Amniotic epithelial cell (primary cell): ENCODE measurements at places on chromosomes 3 and 15.
A peak's percentile ranks its signal among the peaks of the same experiment; 100 is the strongest.

DNA sequence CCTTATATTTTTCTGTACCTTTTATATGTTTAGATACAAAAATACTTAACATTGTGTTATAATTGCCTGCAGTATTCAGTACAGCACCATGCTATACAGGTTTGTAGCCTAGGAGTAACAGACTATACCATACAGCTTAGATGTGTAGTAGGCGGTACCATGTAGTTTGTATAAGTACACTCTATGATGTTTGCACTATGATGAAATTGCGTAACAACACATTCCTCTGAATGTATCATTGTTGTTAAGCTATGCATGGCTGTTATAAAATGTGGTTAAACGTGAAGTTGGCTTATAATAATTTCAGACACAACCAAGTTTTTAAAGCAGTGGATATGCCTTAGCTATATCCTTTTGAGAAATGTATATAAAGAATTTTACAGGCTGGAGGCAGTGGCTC lies 328.3 kb downstream of the PLCL2 start:
- peak; percentile 68 for DNase-seq

DNA sequence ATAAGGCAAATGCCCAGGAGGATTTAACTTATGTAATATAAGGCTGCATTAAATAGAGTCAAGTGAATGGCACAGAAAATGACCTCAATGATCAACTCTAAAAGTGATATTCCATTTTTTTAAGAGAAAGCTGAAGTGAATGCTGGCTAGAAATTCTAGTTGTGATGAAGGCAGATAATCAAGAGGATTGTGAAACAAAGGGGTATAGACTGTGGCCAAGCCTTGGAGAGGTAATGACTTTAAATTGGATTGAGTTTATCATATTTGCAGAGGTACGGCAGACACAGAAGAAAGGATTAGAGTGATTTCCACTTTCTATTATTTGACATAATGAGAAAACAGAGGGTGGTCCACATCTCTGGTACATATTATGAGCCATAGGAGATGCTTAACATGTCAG lies 269.2 kb downstream of the MECOM start:
- no peak for DNase-seq

- DNase-seq: peak; percentile 40
Measured at GRCh38 chr15:39628144-39628508, 47.2 kb downstream of the THBS1 start.

DNA sequence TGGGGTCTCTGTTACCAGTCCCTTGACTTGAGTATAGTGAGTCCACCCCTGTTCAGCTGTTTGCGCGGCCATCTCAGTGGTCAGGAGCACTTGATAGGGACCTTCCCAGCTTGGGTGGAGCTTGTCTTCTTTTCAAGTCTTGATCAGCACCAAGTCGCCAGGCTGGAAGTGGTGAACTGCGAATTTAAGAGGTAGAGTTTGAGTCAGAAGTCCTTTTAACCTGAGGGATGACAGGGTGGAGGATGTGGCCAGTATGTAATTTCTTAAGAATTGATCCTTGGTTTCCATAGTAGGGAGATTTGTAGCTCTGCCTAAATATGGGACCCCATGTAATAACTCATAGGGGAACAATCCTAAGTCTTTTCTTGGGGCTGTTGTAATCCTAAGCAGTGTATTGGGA lies 86.3 kb upstream of the XCR1 start:
- no peak for DNase-seq

GRCh38 chr15:88241060-88241459 lies 15.5 kb downstream of the NTRK3 start:
- DNase-seq: no peak

DNA sequence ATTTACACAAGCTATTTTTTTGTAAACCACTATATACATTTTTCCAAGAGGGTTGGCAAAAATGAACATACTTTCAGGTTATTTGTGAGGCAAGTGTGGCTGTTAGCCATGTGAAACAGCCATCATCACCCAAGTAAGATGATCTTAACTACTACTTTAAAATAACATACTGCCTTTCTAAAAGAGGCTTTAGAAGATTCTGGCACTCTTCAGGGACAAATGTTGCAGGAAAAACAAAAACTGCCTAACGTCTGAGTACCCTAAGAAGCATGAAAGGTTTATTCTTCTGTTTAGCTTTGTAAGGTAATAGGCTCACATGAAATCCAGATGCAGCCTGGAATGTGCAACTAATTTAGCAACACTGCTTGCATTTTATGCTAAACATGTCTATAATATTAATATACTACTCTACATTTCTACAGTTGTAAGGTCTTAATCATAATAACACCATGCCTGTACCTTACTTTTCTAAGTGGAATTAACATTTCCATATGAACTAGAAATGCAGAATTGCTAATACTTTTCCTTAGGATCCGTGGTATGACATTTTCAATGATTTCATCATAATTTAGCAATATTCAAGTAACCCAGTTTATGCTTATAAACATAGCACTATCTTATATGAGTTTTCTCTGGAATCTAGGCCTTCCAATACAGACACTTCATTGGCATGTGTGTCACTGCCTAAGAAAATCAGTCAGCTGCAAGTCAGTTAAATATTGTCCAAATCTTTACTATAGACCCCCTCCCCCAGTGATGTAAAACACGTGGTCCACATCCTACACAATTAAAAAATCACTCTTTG lies 4.5 kb upstream of the LSAMP start:
- no peak for DNase-seq

DNA sequence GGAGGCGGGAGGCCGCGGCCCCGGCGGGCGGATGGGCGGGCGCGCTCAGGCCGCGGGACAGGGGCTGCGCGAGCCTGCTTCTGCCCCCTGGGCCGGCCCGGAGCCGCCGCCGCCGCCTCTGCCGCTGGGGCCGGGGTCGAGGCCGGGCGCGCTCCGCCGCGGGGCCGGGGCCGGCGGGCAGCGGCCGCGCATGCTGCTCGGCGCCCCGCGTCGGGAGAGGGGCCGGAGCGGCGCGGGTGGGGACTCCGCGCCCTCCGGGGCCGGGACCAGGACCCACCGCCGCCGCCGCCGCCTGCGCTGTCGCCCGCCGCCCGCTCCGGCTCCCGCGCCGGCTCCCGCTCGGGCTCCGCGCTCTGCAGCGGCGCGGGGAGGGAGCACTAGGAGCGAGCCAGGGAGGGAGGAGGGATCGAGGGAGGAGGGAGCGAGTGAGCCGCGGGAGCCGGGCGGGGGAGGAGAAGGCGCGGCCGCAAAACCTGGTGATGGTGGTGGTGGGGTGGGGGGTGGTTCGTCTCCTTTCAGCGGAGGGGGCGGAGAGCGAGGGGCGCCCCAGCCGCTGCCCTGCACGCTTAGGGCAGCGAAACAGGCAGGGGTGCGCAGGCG lies at the start of gene LINGO1:
TSS of gene LINGO1 (minus strand) at position 379 of the 600 bp plus-strand sequence. CDS start 597 bp downstream, outside the sequence.
- peak; percentile 21 for DNase-seq

DNA sequence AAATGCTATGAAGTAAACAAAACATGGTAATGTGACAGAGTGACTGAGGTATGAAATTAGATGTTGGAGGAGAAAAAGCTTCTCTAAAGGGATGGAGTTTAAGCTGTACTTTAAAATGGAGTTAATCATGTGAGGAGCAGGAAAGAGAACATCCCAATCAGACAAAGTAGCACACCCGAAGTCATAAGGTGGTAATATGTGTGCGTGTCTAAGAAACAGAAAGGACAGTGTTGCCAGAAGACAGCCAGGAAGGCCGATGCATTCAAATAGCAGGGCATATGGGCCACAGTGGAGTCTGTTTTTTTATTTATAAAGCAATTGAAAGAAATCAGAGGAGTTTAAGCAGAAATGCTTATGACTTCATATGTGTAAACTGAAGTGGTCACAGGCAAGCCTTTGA lies 376.3 kb downstream of the NLGN1 start:
- DNase-seq: no peak

DNA sequence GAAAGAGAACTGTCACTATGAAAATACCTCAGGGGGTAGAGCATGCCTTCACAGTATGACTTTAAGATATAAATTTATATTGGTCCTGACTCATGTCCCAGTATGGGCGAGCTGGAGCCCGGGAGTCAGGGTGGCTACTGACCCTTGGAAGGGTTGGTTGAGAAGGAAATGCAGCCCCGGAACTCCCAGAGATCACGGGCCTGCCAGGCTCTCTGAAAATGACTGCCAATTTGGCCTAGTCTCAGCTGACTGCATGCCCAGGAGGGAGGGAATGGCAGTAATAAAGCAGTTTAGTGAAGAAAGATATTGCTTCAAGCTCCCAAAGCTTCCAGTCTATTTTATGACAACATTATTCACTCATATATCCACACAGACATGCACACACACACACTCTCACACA lies 299.0 kb downstream of the NR2F2 start:
- DNase-seq: no peak

DNA sequence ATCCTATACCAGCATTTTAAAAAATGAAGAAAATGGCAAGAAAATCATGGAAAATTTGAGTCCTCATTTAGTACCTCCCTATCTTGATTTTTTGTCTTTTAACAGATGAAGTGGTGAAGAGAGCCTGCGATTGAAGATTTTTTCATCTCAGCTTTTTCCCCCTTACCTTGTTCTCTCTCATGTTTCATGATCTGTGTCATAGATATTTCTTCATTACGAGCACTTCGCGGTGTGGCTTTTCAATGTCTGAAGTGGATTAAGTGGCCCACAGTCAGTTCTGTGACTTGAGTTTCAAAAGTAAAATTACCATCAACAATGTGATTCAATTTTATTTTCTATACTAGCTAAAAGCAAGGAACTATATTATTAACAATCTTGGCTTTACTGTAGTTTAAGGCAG lies 147.2 kb downstream of the FNDC3B start:
- no peak for DNase-seq

- DNase-seq: peak; percentile 3
Measured at GRCh38 chr3:127124120-127124519, 68.8 kb upstream of the PRR23E start.

GRCh38 chr3:126992776-126993175 lies 9.9 kb downstream of the PLXNA1 start:
- no peak for DNase-seq

DNA sequence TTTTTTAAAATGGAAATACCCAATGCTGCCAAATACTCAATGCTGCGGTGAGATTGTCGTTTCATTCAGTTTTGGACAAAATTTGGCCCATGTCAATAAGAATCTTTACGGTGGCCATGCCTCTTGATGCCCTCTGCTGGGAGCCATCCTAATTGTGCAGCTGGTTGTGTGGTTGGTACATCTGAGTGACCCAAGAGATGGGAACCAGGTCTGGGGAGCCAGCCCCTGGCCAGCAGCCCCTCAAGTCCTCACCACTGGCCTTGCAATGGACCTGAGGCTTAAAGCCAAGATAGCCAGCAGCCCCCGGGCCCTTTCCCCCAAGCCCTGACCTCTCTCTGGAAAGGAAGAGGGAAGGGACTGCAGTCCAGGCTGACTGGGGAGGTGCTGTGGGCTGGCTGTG lies 36.4 kb upstream of the ESYT3 start:
- DNase-seq: no peak

DNA sequence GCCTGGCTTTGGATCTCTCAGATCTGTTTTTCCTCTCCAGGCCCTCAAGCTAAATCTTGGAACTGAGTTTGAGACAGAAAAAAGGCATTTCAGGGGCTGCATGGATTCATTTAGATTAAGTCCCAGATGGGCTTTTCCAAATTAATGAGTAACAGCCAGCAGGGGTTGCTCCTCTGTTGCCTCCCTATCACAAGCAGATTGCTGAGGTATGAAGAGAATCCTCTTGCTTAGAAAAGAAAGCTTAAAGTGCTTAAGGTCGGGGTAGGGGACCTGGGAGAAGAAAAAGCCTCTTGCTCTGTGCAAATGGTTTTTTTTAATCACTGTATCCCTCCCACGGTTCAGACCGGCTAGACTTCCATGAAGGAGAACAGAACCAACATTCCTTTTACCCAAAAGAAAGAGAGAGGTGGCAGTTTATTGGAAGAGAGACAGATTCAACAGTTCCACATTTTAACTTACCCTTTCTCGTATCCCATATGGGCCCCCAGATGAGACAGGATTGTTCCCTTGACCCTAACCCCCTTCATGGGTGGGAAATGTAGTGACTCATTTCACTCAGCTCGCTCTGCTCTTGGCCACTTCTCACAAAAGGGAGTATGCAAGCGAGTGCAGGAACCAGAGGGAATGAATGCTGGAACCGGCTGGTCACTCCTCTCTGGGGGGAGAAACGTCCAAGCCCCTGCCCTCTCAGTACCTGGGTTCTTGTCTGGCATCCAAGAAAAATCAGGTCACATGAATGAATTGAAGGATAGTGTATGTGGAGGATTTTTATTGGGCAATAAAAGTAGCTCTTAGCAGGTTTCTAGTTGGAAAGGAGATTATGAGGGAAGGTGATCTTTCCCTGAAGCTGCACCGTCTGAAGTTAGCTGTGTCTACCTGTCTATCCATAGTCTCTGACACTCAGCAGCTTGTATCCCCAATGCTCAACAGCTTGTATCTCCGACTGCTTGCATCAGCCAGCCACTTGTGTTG lies 745.2 kb downstream of the SI start:
- DNase-seq: peak; percentile 44

GRCh38 chr3:105809208-105809888 lies 59.5 kb downstream of the CBLB start:
- peak; percentile 70 for DNase-seq

DNA sequence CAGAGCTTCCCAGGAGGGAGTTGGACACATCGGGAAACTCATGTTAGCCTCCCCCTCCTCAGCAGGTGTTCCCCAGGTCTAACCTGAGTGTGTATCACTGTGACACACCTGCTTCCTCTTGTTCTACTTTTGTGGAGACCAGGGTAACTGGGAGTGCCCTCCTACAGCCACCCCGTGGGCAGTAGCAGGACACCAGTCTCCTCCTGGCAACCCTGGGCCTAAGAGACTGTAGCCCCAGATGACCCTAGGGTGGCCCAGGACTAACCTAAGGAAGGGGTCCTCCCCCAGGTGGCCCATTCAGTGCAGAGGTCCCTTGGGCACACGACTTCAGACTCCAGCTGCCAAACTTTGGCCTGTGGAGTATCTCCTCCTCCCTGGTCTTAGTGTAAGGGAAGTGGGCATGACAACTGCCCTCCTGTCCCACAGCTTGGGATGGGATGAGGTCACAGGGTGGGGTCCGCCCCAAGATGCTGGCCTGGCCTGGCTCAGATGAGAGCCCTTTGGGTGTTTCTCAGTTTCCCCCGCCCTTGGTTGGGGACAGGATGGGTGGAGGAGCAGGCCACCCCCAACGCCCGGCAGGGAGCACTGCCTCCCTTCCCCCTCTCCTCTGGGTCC lies 4.8 kb downstream of the CSK start:
- DNase-seq: no peak

DNA sequence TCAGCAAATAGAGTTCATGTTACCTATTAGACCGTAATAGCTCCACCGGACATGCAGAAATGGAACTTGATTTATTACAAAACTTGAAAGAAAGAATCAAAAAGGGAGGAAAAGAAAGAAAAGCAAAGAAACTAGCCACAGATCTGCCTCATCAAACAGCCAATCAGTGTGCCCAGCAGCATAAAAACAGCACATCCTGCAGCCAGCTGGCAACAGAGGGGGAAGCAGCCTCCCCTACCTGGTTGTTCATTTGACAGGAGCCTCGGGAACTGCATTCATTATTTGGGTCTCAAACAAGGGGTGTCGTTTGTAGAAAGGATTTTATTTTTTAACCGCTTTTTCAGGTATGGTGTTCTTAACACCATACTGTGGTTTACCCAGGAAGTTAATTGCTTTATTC lies 181.5 kb upstream of the TOPAZ1 start:
- DNase-seq: no peak
